ENCODE measurements at places on chromosomes 3 and 15.
A peak's percentile ranks its signal among the peaks of the same experiment; 100 is the strongest.

- DNase-seq = no peak
Observed at GRCh38 chr3:190543671-190544070, 29.8 kb downstream of the IL1RAP start.

DNA sequence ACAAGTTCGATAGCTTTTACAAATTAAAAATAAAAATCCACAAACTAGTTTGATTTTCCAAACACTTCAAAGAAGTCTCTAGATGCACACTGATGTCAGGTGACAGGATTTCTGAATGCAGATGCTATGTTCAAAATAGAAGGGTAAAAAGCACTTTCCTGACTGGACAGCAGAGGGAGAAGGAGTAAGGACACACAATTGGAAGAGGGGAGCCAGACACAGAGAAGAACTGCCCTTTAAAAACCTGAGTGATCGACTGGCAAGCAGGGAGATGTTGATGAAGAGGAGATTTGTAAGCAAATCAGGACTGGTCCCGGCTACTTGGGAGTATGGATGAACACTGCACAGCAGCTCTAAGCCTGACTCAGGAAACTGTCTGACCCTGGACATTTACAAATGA is 612.8 kb downstream of the MAGI1 start:
- no peak for DNase-seq

GRCh38 chr3:102398176-102398575 is 36.6 kb upstream of the ZPLD1 start:
- no peak for DNase-seq

DNA sequence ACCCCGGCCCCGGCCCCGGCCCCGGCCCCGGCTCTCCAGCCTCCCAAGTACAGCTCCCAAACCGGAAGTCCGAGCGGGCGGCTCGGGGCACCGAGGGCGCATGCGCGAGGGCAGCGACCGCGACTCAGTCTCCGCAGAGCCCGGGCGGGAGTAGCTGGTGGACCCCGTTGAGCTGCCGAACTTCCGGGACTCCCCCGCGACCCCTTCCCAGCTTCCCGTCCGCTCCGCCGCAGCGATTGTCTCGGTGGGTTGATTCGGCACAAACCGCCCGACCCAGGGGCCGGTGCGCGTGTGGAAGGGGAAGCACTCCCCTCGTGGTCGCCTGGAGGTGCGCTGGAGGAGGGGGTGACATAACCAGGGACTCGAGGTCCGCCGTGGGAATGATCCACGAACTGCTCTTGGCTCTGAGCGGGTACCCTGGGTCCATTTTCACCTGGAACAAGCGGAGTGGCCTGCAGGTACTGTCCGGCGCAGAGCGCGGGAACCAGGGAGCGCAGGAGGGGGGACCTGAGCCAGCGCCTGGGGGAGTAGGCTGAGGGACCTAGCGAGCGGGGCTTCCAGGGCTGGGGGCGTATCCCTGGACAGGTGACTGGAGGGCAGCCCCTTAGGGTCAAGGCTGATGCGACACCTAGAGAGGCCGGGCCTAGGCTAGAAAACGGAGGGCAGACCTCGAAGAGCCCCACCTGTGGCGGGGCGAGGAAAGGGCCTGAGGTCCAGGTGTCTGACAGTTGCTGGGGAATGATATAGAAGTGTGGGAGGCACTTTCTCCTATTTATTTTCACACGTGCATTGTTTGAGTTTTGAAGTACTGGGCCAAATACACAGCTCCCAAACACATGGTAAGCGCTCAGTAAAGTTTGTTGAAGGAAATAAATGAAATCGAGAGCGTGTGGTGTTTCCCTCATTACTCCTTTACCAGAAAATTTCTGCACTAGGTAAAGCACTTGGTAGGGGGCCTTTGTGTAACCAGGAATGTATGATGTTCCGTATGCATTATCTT is at the start of the genes TUBGCP4 and ZSCAN29:
Gene TUBGCP4 (plus strand): TSS at position 127 of the 1,000 bp plus-strand sequence. CDS start 254 bp downstream, at position 381.
Gene ZSCAN29 (minus strand): TSS at position 69 of the 1,000 bp plus-strand sequence. CDS start 1,130 bp downstream, outside the sequence.
- peak; percentile 59 for DNase-seq

DNA sequence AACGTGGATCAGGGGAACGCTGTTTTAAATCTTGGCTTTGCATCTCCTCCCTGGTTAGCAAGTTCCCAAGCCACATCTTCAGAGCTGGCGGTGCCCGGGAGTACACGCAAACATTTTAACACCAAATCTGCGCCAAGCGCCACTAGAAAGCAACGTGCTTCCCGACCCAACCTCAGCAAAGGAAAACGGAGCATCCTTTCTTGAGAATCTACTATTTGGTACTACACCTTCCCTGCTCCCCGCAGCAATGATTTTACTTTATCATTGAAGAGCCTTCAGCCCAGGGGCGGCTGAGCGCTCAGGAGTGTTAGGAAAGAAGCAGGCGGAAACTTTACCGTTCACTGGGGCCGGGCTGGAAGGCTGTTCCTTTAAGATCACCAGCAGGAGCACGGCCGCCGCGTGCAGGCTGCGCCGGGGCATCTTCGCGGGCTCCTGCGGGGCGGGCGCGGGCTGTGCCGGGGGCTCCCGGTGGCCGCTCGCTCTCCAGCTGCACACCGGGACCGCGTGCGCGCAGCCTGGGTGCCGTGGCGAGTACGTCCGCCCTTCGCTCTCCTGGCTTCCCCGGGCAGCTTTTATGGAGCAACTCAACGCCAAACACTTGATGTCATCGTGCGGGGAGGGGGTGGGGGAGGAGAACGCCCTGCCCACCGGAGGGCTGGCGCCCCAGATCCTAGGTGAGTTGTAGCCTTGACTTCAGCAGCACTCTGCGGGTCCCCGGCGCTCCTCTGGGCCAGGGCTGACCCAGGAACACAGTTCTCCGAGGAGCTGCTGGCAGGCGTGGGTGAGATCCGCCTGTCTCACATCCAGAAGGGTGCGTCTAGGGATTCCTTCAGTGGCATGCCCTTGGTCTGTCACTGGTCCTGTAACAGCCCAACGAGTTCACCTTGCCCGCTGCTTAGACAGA is at the start of gene CA12:
Gene CA12 (minus strand): TSS at position 546 of the 904 bp plus-strand sequence. CDS start 126 bp downstream, at position 420.
- DNase-seq = peak; percentile 12

- no peak for DNase-seq
Observed at GRCh38 chr3:64143409-64144130, 81.7 kb downstream of the PRICKLE2 start.
